Type B pancreatic cell (in vitro differentiated cells): ENCODE measurements at places on chromosomes 13 and 19. TPM values are rescaled to one million over a fixed set of nuclear protein-coding genes. Genes with fewer than 3 reads are reported as not detected.
A peak's percentile ranks its signal among the peaks of the same experiment; 100 is the strongest.

IGFLR1 gene
- total RNA-seq = 1.5 and 3.8 TPM in 2 replicates

LRRC63 gene
- 0.24 and 0.29 TPM in 2 replicates for total RNA-seq

SPC24 gene
- 15.0 and 43.2 TPM in 2 replicates for total RNA-seq

KLK4 gene
- 0.46 TPM in 1 of 2 replicates, not detected in the other for total RNA-seq

GNG7 gene
- total RNA-seq = 3.8 and 12.2 TPM in 2 replicates

SGCG gene
- total RNA-seq = 5.6 and 15.1 TPM in 2 replicates

TEX26 gene
- not detected in 2 replicates for total RNA-seq

ZNF99 gene
- not detected in 2 replicates for total RNA-seq

CUL4A gene
- total RNA-seq = 64.6 and 69.9 TPM in 2 replicates

SIGLEC8 gene
- not detected in 2 replicates for total RNA-seq

DNA sequence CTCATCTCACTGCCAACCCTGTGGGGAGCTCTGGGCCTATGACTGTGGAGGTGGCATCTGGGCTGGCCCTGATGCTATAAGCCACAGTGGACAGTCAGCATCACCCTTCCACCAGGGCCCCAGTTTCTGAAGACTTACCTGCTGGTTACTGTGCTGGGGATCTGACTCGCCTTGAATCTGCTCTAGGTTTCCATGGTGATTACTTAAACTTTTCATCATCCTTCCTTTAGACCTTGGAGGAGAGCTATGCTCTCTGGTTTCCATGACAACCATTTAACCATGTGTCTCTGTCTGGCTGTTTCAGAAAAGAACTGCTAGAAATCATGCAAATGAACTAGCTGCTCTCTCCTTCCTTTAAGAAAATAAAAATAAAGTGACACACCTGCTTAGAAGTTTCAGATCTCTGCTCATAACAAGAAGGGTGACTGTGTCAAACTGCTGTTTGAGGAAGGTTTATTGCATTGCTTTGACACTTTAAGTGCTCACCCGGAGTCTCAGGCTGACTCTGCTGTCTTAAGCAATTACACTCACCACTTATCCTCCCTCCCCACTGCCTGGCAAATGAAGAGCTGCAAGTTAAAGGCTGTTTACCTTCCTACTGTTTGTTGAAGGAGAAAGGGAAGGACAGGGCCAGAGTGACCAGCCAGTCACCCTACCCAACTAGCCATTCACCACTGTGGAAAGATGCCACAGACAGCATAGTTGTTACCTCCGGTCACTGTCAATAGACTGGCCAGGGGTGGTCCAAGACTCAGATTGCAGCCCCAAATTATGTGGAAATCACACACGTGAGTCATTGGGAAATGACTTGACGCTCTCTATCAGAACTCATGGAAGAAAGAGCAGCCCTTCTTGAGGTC, 87.6 kb downstream of the HSPH1 start:
- no peak for DNase-seq

- DNase-seq = no peak
These were observed 14.9 kb upstream of the CYP2B6 start for GRCh38 chr19:40976134-40976533.

DNA sequence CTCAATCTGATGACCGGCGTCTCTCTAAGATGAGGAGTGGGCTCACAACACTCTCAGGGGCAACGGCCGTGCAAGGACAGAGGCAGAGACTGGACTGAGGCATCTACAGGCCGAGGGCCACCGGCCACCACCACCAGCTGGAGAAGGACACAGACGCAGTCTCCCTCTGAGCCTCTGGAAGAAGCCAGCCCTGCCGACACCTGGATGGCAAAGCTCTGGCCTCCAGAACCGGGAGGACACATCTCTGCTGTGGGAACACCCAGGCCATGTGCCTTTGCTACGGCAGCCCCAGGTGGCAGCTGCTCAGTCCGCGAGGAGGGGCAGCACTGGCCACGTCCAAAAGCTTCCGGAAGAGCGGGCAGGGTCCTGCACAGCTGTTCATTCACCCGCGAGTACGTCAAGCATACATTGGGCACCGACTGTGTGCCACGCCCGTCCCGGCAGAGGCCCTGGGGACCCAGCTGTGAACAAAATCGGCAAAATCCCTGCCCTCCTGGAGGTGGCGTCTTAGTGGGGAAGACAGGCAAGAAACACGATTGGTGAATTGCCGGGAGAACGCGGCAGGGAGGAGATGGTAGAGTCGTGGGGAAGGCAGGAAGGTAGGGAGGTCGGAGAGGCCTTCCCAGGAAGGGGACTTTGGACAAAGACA, 17.1 kb downstream of the C2CD4C start:
- no peak for DNase-seq

DNA sequence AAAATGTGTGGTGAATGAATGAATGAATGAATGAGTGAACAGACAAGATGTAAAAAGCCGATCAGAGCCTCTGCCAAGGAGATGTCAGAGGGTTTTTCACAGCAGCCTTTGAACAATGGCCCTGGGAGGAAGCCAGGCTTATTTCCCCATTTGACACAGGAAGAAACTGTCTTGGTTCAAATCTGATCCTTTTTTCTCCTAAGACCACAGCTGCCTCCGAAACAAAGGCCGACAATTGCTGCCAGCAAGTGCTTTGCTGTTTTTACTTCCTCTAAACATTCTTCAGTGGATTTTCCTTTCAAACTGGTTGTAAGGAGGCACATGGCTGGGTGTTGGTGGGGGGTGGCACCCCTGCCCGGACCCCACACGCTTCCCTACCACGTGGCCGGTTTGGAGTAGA, 44.2 kb upstream of the HOMER3 start:
- no peak for DNase-seq

DNA sequence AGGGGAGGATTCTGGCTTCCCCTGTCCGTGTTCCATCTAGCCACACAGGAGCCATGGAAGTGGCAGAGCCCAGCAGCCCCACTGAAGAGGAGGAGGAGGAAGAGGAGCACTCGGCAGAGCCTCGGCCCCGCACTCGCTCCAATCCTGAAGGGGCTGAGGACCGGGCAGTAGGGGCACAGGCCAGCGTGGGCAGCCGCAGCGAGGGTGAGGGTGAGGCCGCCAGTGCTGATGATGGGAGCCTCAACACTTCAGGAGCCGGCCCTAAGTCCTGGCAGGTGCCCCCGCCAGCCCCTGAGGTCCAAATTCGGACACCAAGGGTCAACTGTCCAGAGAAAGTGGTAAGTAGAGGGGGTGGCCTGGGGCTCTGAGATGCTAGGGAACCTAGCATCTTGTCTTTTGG, 1.5 kb downstream of the BABAM1 start:
- DNase-seq = no peak

- DNase-seq = no peak
These were observed 274.5 kb upstream of the NBEA start for GRCh38 chr13:34667286-34668218.

- DNase-seq = no peak
These were observed 27.5 kb upstream of the KATNAL1 start for GRCh38 chr13:30334663-30335386.

DNA sequence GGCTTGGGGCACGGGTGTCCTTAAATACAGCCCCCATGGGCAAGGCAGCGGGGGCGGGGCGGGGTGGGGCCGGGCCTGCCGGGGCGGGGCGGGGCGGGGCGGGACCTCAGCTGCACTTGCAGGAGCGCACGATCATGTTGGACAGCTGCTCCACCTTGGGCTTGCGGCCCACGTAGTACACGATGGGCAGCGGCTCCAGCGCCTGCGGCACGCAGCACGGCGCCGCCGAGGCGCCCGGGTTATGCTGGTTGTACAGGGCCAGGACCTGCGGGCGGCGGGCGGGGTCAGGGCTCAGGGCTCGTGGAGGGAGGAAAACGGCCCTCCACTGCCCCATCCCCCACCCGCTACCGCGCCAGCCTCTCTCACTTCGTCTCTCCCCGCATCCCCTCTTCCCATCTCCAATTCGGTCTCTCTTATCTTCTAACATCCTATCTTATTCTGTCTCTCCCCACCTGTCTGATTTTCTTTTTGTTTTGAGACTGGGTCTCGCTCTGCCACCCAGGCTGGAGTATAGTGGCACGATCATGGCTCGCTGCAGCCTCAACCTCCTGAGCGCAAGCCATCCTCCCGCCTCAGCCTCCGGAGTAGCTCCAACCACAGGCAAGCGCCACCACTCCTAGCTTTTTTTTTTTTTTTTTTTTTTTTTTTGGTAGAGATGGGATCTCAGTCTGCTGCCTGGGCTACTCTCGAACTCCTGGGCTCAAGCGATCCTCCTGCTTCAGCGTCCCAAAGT, 21.1 kb downstream of the CCDC97 start:
- no peak for DNase-seq

DNA sequence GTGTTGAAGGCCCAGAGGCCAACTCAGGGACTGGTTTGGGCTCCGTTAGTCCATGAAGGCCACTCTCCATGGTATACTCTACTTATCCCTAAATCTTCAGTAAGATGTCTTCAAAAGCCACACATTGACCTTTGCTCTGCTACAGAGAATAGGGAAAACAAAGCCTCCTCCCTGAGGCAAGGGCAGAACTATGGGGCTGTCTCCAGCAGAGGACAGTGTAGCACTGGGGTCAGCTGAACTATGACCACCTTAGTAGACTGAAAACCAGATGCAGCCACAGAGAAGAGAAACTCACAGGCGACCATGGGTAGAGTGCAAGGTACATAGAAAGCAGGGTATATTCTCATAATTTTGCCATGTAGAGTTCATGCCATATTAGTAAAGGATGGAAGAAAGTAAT, 587.4 kb downstream of the LMO7 start:
- no peak for DNase-seq

DNA sequence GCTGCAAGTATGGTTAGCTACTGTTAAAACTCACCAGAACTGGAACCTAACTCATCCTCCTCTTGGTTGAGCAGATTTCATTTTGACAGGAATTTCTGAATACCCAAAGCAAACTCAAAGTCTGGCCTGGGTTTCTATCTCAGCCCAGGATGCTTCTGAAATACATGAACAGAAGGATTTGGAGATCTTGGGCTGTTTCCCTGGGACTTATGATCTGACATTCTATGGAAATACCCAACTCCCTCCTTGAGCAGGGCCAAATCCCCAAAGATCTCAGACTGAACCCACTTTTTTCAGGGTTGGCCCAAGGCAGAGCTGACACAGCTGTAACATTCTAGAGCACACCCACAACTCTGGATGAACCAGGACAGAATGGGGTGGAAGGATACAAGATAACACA, 1.1 kb upstream of the ITM2B start:
- no peak for DNase-seq

GRCh38 chr19:47228937-47229675, 1.9 kb downstream of the BBC3 start:
- DNase-seq = no peak

- DNase-seq = no peak
These were observed 49.4 kb downstream of the FAM124A start for GRCh38 chr13:51271528-51272085.

GRCh38 chr13:45833663-45834375, 17.7 kb downstream of the SIAH3 start:
- no peak for DNase-seq

- DNase-seq = peak; percentile 95
These were observed at the start of gene IFT88 for GRCh38 chr13:20566898-20567874. IFT88 (plus strand) TSS chr13:20567157; CDS start chr13:20574386, 7,229 bp downstream.

GRCh38 chr19:18533058-18533457, 10.3 kb downstream of the FKBP8 start:
- DNase-seq = no peak

- DNase-seq = no peak
These were observed 30.0 kb downstream of the CCNE1 start for GRCh38 chr19:29841559-29842367.
